ENCODE measurements at places on chromosomes 2 and 18.

- no peak overlapping the region for H3K4me3 ChIP-seq
- H3K36me3 ChIP-seq = no peaks in the 10 kb centered on the region
- no peaks in the 10 kb centered on the region for H3K27me3 ChIP-seq
- H3K4me1 ChIP-seq = peaks cover 8% of the 10 kb centered on the region
- no peak for DNase-seq
These were observed 1302.9 kb upstream of the ACVR2A start for GRCh38 chr2:146541896-146542295.

DNA sequence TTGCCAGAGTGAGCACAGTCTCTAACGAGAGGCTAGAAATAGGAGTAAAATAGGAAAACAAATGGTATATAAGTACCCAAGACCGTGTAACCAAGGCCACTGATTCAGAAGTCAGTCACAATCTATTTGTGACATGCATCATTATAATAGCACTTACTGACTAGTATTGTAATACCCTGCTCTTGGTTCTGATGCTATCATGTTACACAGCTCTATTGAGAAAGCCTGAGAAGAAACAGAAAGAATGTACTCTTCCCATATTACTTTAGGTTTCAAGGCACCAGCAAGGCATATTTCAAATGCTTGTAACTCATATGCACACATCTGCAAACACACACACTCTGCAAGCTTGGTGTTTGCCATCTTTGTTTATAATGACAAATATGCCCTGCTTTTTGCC, 746.4 kb downstream of the SLC4A3 start:
- no peak for DNase-seq
- no peaks in the 10 kb centered on the region for H3K36me3 ChIP-seq
- no peak overlapping the region for H3K27ac ChIP-seq
- no peak overlapping the region for H3K4me3 ChIP-seq

DNA sequence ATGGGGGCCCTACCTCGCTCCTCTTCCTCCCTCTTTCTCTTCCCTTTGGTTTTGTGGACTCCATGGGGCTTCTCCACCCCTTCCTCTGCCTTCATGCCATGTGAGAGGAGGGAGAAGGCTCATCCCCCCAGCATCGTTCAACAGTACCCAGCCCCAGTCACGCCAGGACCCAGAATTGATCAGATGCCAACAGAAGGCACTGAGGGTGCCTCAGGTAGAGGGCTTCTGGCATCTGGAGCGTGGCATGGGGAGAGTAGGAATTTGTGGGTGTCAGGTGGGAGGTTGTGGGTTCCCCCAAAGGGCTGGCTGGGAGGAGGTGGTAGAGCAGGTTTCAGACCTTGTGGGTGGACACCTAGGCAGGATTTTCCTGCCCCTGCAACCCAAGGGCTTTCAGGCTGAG, 122.0 kb downstream of the TWIST2 start:
- H3K4me1 ChIP-seq = no peaks in the 10 kb centered on the region
- H3K27ac ChIP-seq = no peak overlapping the region
- no peaks in the 10 kb centered on the region for H3K27me3 ChIP-seq
- H3K36me3 ChIP-seq = no peaks in the 10 kb centered on the region
- DNase-seq = no peak

DNA sequence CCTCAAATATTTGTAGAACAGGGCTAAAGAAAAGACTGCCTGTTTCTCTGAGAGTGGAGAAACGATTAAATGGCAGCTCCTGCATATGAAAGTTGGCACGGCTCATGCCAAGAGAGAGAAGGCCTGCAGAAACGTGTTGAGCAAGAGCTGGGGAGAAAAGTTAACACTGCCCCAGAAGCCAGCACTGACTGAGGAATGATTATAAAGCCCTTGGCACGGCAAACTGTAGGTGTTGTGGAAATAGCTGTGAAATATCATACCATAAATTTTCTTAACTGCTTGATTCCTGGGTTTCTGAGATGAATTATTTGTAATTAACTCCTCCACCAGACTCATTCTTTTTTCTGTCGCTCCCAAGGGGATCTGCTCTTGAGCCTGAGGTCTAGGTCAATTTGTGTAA, 4.3 kb downstream of the FRZB start:
- H3K27me3 ChIP-seq = peaks cover 16% of the 10 kb centered on the region
- no peak overlapping the region for H3K27ac ChIP-seq
- DNase-seq = no peak
- no peak overlapping the region for H3K4me3 ChIP-seq

- no peak overlapping the region for H3K27ac ChIP-seq
- peaks cover 2% of the 10 kb centered on the region for H3K4me1 ChIP-seq
- H3K27me3 ChIP-seq = no peaks in the 10 kb centered on the region
- H3K4me3 ChIP-seq = no peak overlapping the region
- no peak for DNase-seq
These were observed 3.9 kb downstream of the NEB start for GRCh38 chr2:151730262-151730975.

GRCh38 chr2:54957321-54957999, 92.8 kb downstream of the RTN4 start:
- no peak overlapping the region for H3K4me3 ChIP-seq
- no peaks in the 10 kb centered on the region for H3K27me3 ChIP-seq
- H3K36me3 ChIP-seq = no peaks in the 10 kb centered on the region
- no peak for DNase-seq

DNA sequence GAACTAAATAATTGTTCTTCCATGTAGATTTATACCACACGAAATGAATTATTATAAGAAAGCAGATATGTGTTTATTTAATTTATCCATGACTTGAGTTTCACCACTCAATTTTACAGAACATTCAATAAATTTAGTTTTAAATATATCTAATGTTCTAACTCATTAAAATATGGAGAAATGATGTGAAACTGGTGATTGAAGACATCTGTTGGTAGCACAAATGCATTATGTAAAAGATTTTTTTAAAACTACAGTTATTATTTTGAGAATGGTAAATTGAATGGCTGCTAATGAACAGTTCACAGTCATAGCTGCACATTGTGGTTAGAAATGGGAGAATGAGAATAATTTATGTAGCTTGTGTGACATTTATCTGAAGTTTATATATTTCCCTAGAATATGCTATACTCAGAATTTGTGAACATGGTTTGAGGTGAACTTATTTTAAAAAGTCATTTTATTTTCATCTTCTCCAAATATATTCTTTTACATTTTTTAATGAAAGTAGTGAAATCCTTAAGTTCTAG, 203.5 kb downstream of the DPP4 start:
- no peaks in the 10 kb centered on the region for H3K36me3 ChIP-seq
- no peak for DNase-seq
- H3K27me3 ChIP-seq = no peaks in the 10 kb centered on the region
- H3K27ac ChIP-seq = no peak overlapping the region
- H3K4me3 ChIP-seq = no peak overlapping the region

GRCh38 chr2:31853521-31853920, 157.3 kb downstream of the MEMO1 start:
- DNase-seq = no peak
- H3K27ac ChIP-seq = no peak overlapping the region
- H3K27me3 ChIP-seq = no peaks in the 10 kb centered on the region
- H3K36me3 ChIP-seq = peaks cover 5% of the 10 kb centered on the region

DNA sequence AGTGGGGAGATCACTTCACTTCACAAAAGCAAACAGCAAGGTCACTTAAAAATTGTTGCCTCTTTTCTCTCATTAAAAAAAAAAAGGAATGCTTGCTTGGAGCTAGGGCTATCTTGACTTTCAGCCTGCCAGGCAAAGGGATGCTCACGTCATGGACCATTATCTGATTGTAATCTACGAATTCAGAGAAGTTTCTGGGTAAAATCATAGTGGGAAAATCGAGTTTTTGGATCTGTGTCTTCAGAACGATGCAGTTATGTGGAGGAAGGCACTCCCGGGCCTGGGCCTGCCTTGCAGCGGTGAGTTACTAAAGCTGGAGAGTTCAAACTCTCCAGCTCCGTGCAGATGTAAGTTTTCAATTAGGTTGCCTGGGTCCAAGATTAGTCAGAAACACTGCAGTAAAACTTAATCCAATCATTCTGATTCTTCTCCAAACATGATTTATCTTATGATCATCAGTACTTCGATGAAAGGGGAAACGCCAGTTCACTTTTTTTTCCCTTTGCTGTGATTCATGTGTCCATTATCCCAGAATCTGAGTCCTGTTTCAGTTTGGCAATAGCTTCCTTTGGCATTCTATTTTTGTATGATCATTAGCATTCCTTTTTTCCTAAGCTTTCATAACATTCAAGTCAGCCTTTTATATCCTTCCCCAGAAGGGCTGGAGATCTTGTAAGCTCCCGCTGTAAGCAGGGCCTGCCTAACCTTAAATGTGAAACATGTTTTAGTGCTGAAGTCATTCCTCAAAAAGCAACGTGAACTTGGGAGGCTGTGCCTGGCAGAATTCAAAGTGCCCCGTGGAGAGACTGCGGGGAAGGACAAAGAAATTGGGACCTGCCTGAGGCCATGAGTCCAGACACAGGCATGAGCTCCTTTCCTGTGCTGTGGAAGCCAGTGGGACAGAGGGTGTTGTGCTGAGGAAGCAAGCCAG, 119.3 kb upstream of the TWIST2 start:
- DNase-seq = no peak
- H3K4me1 ChIP-seq = no peaks in the 10 kb centered on the region
- H3K27ac ChIP-seq = no peak overlapping the region
- H3K27me3 ChIP-seq = peaks cover 10% of the 10 kb centered on the region
- H3K36me3 ChIP-seq = no peaks in the 10 kb centered on the region

DNA sequence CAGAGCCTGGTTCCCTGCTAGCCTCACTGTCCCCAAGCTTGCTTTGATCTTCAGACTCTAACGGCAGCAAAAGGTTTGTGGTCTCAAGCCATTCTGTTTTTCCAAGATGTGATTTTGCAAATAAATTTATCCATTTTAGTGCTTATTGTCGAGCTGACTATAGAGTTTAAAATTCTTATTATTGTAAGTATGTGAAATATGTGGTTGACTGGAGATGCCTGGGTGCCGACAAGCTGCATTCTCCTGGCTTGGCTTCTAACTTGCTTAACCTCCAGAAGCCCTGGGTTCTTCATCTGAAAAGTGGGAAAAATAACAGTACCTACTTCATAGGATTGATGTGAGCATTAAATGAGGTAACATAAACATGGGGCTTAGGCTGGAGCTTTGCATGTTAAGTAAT, 9.9 kb upstream of the EDAR start:
- no peak overlapping the region for H3K4me3 ChIP-seq
- no peaks in the 10 kb centered on the region for H3K4me1 ChIP-seq
- no peaks in the 10 kb centered on the region for H3K27me3 ChIP-seq
- no peaks in the 10 kb centered on the region for H3K36me3 ChIP-seq
- DNase-seq = no peak

DNA sequence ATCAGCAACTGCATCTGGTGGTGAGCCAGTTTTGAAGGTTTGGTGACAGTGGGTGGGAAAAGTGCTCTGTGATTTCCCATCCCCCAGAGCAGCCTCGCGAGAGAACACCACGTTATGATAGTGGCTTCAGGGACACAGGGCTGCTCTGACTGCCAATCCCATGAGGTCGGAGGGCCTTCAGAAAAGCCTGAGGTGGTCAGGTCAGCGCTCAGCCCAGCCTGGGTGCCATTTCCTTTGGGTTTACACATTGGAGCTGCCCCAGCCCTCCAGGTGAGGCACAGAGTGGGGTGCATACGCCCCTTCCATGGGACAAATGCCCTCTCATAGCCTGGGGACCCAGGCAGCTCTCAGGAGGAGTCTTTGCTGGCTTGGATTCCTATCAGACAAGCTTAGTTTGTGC, 126.8 kb downstream of the KCTD1 start:
- no peaks in the 10 kb centered on the region for H3K36me3 ChIP-seq
- no peaks in the 10 kb centered on the region for H3K27me3 ChIP-seq
- H3K4me1 ChIP-seq = peaks cover 6% of the 10 kb centered on the region
- H3K27ac ChIP-seq = no peak overlapping the region

GRCh38 chr2:228657807-228658402, 476.4 kb upstream of the SPHKAP start:
- DNase-seq = no peak
- no peaks in the 10 kb centered on the region for H3K36me3 ChIP-seq
- no peaks in the 10 kb centered on the region for H3K4me1 ChIP-seq
- no peak overlapping the region for H3K27ac ChIP-seq

GRCh38 chr18:60984510-60984909, 348.7 kb upstream of the CDH20 start:
- H3K4me1 ChIP-seq = no peaks in the 10 kb centered on the region
- no peak for DNase-seq
- no peak overlapping the region for H3K27ac ChIP-seq

DNA sequence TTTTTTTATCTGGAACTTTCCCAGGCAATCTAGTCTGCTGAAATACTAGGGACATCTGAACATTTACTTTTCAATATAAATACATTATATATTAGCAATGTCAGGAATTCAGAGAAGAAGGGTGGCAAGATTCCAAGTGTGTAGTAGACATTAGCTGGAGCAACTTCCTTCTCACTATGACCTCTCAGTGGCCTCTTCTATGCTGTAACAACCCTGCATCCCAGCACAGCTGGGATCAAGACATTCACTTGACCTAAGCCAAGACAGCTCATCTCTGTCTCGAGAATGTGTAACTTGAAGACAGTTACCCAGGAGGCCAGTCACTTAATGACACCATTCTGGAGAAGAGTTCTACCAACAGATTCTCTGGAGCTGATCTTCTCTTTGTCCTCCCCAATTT, 61.7 kb upstream of the RALBP1 start:
- no peak overlapping the region for H3K27ac ChIP-seq
- H3K36me3 ChIP-seq = no peaks in the 10 kb centered on the region
- peaks cover 11% of the 10 kb centered on the region for H3K4me1 ChIP-seq
- no peak overlapping the region for H3K4me3 ChIP-seq
- no peaks in the 10 kb centered on the region for H3K27me3 ChIP-seq

DNA sequence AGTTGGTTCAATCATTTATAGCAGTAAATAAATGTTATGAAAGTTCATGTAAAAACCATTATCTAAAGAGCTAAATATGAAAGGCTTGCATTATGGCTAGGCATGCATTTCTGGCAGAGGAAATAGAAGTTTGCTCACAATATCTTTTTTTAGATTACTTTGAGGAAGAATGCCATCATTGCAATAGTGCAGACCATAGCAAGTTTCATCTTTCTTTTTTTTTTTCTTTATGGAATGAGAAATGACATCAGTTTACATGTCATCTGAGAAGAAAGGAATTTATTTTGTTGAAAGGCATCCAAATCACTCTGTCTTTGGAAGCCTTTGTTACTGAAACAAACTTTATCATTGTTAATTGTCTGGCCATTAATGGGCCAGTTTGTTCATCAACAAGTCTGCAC, 74.5 kb upstream of the NCKAP5 start:
- H3K27ac ChIP-seq = no peak overlapping the region
- H3K36me3 ChIP-seq = no peaks in the 10 kb centered on the region
- H3K4me1 ChIP-seq = peaks cover 3% of the 10 kb centered on the region
- DNase-seq = no peak
- H3K4me3 ChIP-seq = no peak overlapping the region

DNA sequence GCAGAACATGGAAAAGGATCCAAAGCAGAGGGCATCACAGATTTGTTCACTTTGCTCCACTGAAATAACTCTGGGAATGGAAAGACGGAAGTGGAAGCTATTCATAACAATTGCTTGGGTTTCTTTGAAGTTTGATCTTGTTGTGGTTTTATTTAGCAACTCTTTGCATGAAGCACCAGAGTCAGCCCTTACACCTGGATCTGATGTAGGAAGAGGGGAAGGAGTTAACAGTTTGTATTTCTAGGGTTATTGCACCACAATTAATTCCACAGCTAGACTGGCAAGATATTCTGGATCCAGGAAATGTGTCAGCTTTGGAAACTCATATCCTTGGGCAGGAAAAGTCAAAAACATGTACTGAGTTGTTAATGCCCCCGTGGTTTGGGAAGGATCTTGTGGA, 1143.4 kb downstream of the CNTNAP5 start:
- no peaks in the 10 kb centered on the region for H3K27me3 ChIP-seq
- H3K27ac ChIP-seq = no peak overlapping the region
- no peak overlapping the region for H3K4me3 ChIP-seq
- no peak for DNase-seq
- no peaks in the 10 kb centered on the region for H3K4me1 ChIP-seq
- H3K36me3 ChIP-seq = no peaks in the 10 kb centered on the region

All from neuronal stem cell (in vitro differentiated cells).